ENCODE measurements at places on chromosomes 4 and X.

GRCh38 chrX:135170468-135170867 lies 730 bp downstream of the CT55 start:
- no peak for DNase-seq

DNA sequence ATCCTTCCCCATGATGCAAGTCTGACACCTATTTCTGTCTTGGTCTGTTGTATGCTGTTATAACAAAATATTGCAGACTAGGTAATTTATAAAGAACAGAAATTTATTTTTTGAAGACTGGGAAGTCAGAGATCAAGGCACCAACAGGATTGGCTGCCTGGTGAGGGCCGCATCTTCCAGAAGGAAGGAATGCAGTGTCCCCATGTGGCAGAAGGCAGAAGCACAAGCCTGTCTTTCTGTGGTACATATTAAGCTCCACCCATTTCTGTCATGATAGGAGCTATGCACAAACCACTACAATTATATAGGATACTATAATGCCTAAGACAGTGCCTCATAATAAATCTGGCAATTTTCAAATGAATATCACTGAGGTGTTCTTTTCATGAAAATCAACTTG lies 502.3 kb upstream of the DIAPH2 start:
- DNase-seq, result peak; percentile 5

DNA sequence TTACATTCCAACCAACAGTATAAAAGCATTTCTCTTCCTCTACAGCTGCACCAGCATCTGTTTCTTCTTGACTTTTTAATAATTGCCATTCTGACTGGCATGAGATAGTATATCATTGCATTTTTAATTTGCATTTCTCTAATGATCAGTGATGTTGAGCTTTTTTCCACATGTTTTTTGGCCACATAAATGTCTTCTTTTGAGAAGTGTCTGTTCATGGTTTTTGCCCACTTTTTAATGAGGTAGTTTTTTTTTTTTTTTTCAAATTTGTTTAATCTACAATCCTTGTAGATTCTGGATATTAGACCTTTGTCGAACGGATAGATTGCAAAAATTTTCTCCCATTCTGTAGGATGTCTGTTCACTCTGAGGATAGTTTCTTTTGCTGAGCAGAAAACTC lies 39.5 kb upstream of the TBC1D19 start:
- no peak for DNase-seq

DNA sequence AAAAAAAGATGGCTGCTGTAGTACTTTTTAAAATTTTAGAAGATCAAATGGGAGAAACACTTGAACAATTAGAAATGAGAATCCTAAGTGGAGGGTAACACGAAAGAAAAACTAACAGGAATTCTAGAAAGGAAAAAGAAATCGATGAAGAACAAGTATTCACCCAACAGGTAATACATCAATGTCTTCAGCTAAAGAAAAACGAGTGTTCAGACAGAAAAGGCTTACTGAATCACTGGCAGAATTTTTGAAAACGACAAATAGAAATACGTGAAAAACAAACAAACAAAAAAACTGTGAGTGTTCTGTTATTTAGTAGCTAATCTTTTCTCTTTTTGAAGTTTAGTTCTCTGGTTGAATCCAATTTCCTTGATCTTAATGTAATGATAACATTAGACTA lies 1.8 kb downstream of the MAD2L1 start:
- DNase-seq, result no peak

GRCh38 chrX:19705196-19705769 lies 182.1 kb downstream of the SH3KBP1 start:
- DNase-seq, result no peak

DNA sequence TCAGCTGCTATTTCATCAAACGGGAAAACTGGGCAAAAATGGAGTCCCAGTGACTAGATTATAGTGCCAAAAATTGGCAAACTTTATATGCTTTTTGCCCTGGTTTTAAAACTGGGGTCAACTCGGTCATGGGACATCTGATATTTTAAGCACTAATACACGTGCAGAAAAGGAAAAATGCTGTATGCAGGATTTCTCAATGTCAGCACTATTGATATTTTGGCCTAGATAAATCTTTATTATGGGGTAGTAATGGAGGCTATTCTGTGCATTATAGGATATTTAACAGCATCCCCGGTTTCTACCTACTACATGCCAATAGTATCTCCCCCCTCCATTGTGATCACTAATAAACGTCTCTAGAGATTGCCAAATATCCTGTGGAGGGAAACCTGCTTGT lies 870.9 kb upstream of the IGFBP7 start:
- DNase-seq, result no peak

DNA sequence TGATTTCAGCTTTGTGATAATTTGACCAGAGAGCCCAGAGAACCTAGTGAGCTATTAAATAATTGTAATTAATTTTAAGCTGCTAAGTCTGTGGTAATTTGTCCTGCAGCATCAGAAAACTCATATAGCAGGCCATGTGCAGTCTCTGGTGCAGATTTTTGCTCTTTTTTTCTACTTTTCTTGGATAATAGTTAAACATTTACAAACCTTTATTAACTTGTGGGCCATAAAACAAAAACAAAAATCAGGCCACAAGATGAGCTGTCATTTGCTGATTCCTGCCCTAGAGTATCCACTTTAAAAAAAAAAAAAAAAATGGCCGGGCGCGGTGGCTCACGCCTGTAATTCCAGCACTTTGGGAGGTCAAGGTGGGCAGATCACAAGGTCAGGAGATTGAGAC lies 99.8 kb downstream of the CLDN22 start:
- DNase-seq, result no peak

GRCh38 chr4:25013756-25014661 lies 16.7 kb downstream of the LGI2 start:
- no peak for DNase-seq

DNA sequence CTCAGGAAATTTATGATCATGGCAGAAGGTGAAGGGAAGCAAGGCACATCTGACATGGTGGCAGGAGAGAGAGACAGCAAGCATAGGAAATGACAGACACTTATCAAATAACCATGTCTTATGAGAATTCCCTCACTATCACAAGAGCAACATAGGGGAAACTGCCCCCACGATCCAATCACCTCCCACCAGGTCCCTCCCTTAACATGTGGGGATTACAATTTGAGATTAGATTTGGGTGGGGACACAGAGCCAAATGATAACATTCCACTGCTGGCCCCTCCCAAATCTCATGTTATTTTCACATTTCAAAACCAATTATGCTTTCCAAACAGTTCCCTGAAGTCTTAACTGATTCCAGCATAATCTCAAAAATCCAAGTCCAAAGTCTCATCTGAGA lies 8.2 kb upstream of the TMA16 start:
- DNase-seq, result no peak

GRCh38 chr4:125975861-125976397 lies 661.2 kb downstream of the FAT4 start:
- DNase-seq, result no peak

DNA sequence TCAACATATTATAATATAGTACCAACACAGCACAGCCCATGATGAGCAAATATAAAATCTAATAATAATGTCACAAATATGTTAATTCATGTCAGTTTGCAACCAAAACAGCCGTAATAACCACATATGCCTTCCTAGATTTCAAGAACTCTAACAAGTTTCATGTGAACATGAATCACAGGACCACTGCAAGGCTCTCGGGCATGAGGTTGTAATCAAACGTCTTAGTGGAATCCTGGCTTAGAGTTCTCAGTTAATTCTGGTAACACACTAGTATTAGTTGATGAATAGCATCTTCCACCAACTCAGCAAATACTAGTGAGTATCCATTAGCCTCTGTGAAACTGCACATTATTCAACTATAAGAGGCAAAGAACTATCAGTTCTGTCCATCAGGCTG lies 379.3 kb upstream of the TENM3 start:
- no peak for DNase-seq

DNA sequence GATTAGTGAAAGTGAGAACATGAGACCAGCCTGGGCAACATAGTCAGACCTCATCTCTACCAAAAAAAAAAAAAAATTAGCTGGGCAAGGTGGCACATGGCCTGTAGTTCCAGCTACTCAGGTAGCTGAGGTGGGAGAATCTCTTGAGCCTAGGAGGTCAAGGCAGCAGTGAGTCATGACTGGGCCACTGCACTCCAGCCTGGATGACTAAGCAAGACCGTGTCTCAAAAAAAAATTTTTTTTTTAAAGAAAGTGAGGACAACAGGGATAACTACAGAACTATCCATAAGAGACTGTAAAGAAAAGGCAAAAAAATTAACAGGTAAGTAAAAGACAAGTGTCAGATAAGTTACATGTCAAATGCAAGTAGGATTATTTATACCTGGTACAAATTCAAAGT lies 13.5 kb upstream of the SPP1 start:
- DNase-seq, result no peak

- DNase-seq, result peak; percentile 18
Measured at GRCh38 chr4:42673082-42673425, 16.1 kb upstream of the ATP8A1 start.

DNA sequence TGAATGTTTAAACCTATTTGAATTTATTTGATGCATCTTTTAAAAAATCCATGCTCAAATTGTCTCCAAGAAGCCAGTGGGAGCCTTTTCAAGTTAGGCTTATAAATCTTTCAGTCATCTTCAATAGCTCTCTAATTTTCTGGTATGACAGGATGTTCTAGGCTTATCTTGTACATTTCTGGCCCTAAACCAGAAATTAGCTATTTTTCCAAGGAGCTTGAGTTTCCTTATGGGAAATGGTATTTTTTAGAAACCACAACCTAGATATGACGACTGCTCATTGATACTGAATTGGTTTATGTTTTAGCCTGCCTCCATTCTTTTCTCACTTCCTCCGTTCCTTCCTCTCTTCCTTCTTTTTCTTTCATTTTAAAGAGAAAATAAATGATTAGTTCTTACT lies 172.3 kb downstream of the SPRY1 start:
- no peak for DNase-seq

- no peak for DNase-seq
Measured at GRCh38 chr4:5996641-5997040, 21.6 kb downstream of the C4orf50 start.

- no peak for DNase-seq
Measured at GRCh38 chr4:74638689-74639088, 155.6 kb downstream of the BTC start.

DNA sequence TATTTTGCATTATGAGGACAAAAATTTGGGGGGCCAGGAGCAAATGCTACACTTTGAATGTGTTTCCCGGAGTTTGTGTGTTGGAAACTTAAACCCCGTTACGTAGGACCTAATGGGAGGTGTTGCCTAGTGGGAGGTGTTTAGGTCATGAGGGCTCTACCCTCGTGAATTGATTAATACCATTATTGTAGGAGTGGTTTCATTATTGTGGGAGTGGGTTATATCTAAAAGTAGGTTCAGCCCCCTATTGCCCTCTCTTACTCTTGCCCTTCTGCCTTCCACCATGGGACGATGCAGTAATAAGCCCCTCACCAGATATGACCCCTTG lies 15.5 kb downstream of the UBA6 start:
- no peak for DNase-seq

DNA sequence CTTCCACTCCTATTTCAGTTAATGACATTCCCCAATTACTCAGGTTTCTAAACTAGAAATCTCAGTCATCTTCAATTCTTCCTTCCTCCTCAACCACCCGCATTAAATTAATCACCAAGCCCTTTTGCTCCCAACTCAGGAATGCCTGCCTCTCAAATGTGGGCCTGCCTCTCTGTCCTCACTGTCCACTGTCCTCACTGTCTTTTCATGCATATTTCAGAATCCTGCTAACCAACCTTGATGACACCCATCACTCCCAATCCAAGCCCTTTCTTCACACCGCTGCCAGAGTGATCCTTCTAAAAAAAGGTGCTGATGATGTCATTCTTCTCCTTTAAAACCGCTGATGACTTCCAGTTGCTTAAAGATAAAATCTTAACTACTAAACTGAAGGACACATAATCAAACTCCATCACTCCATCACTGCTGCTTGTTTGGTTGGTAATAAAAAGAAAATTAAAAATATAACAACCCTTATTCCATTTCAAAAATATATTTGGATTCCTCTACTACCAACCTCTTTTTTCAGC lies 5.1 kb upstream of the APBB2 start:
- no peak for DNase-seq

- no peak for DNase-seq
Measured at GRCh38 chrX:147848543-147849443, 62.9 kb upstream of the FMR1 start.

- DNase-seq, result no peak
Measured at GRCh38 chr4:24330573-24330972, 253.8 kb downstream of the DHX15 start.

- DNase-seq, result no peak
Measured at GRCh38 chr4:36385951-36386571, 104.6 kb downstream of the DTHD1 start.

DNA sequence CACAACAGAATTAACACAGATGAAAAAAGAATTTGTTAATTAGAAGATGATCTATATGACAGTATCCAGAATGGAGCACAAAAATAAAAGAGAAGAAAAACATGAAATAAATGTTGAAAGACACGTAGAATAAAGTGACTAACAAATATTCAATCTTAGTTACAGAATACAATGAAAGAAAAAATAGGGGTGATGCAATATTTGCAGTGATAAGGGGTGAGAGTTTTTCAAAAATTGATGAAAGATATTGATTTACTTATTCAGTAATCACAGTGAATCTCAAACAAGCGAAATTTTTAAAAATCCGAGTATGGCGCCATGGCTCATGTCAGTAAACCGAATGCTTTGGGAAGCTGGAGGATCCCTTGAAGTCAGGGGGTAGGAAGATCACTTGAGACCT lies 20.2 kb upstream of the RAB28 start:
- DNase-seq, result no peak

GRCh38 chr4:75924309-75924827 lies 16.4 kb downstream of the NAAA start:
- DNase-seq, result no peak

DNA sequence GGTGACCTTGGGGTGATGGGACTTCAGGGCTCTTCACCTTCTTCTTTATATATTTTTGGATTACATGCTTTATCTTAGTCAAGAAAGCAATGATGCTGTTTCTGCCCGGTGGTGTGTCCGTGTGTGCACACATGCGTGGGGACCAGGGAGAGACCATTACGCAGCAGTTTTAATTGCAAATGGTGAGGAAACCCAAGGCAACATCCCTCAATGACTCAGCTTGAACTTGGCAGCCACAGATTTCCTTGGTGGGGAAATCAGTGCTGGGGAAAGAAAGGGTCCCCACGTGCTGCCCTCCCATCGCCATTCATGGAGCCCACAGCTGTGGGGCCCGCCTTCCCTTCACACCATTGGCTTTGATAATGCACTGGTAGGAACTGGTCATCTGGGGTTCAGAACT lies 46.2 kb upstream of the C4orf50 start:
- DNase-seq, result no peak

GRCh38 chrX:19440713-19441112 lies 74.6 kb downstream of the MAP3K15 start:
- DNase-seq, result peak; percentile 12

- no peak for DNase-seq
Measured at GRCh38 chrX:153633048-153633447, 14.0 kb upstream of the DUSP9 start.

GRCh38 chr4:155666344-155667221 lies at the start of gene GUCY1A1:
GUCY1A1 (plus strand) TSS chr4:155666848; CDS start chr4:155696868, 30,020 bp downstream.
- DNase-seq, result peak; percentile 8

- DNase-seq, result peak; percentile 62
Measured at GRCh38 chrX:154409222-154409871, at the start of gene DNASE1L1. DNASE1L1 (minus strand) TSS chrX:154409254; CDS start chrX:154405568, 3,686 bp downstream.

Data from AG08396 (cell line).